ENCODE measurements at places on chromosomes 5 and 9.

DNA sequence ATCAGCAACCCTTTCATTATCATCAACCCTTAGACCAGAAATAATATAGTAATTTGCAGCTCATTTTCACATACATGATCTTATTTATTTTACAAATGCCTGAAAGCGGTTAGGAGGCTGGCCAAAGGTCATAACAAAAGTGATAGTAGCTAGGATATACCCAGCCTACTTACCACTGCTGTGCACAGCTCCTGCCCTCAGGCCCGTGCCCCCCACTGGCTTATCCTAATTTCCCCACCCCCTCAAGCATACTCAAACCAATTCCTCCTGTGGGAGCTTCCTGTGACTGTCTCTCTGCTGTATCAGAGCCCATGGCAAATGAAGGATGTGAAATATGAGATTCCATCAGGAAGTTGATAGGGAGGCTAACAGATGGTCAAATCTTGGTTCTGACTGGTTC lies 14.8 kb downstream of the FAM219A start:
- no peak for DNase-seq

- DNase-seq = no peak
These were observed 74.9 kb downstream of the PDE8B start for GRCh38 chr5:77285251-77285841.

GRCh38 chr9:27489087-27489876 lies 34.8 kb upstream of the IFNK start:
- peak; percentile 27 for DNase-seq

DNA sequence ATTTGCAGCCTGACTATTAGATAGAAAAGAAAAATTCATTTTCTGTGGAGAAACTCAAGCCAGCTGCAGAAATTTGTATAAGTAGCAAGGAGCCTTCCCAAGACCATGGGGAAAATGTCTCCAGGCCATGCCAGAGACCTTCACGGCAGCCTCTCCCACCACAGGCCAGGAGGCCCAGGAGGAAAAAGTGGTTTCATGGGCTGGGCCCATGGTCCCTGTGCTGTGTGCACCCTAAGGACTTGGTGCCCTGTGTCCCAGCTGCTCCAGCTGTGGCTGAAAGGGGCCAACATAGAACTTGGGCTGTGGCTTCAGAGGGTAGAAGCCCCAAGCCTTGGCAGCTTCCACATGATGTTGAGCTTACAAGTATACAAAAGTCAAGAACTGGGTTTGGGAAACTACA lies 73.3 kb upstream of the TTC23L start:
- DNase-seq = no peak

- peak; percentile 49 for DNase-seq
These were observed 1.5 kb downstream of the DNAJB5 start for GRCh38 chr9:34990908-34991606.

GRCh38 chr5:33182986-33183385 lies 257.8 kb upstream of the TARS1 start:
- DNase-seq = no peak

DNA sequence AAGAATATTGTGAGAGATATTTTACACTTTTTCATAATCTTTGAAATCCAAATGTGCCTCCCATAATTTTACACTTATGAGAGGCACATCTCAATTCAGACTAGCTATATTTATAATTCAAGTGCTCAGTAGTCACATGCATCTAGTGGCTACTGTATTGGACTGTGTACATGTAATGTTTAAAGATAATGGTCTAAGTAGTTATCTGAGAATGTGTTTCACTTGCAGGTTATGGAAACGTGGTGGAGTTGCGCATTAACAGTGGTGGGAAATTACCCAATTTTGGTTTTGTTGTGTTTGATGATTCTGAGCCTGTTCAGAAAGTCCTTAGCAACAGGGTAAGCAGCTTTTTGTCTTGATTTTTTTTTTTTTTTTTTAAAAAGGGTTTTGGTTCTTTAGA lies 28.8 kb downstream of the G3BP1 start:
- DNase-seq = no peak

DNA sequence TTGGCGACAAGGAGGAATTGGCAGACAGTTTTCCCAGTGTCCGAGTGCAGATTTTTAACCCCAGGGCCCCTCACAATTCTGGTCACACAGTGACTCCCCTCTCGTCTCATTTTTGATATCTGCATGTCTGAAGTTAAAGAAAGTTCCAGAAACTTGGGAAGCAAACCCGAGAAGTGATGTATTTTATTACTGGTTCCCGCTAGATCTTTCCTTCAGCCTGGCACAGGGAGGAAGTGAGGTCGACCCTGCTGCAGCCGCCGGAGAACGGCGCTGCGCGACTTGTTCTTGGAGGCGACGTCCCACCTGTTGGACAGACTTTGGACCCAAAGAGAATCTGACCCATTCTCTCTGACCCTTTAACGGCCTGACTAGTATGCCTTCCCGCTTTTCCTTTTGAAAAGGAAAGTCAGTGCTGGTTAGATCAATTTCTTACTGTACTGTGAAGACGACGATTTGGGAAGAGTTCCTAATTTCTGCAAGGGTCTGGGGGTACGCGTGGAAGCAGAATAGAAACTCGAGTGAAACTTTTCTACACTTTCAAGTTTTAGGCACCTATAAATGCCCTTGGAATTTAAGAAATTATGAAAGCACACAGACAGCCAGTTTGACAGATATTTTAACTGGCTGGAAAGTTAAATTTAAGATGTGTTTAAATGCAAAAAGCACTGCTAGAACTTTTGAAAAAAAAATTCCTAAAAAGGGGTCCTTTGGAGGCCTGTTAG lies 744 bp downstream of the OTULIN start:
- DNase-seq = peak; percentile 15

DNA sequence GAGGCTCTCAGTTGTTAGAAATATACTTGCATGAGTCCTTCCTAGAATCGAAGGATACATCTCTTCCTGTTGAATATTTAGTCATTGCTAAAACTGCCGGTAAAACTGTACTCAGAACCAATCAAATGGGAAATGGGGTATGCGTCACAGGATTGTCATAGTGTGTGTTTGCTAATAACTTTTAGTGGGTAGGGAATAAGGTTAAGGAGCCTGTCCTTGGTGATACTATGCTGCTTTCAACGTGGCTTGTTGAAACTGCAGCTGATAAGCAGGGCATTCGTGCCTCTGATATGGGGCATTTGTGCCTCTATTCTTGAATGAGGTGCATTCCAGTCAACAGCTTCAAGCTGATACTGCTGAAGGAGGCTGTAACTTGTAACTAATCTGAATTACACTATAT lies 26.6 kb downstream of the HABP4 start:
- DNase-seq = no peak

- peak; percentile 30 for DNase-seq
These were observed 142.3 kb downstream of the SMARCA2 start for GRCh38 chr9:2157277-2158110.

DNA sequence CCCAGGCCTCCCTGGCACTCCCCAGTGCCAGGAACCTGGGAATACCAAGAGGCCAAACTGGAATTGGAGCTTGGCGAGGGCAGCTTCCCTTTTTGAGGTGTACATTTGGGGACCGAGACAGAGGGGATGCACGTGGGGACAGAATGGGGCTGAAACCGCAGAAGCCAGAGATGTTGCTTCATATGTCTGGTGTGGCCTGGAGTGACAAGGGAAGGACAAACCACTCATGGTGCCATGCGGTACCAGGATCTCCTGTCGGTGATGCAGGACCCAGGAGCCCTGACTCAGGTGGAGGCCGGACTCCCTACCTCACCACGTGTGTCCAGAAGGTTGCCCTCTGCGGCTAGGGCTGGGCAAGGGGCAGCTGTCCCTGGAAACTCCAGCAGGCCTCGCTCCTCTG lies 4.0 kb upstream of the CSF2 start:
- DNase-seq = no peak

- no peak for DNase-seq
These were observed 43.6 kb downstream of the CDO1 start for GRCh38 chr5:115772731-115773475.

DNA sequence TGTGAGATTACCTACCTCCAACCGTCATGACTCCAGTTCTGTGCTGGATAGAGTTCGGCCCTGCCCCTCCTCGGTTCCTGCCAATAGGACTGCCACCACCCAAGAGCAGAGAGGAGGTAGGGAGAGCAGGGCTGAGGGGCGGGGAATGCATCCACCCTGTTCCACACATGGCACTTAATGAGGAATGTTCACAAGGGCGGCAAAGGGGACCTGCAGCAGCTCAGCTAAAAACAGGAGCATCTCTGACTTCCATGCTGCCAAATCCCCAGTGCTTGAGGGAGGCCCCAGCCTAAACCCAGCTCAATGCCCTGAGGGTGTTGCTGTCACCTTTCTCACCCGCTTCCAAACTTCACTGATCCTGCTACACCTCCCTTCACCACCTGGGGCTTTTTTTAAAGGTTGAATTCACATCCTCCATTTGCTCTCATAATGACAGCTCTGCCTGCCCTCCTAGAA lies 7.8 kb upstream of the DELE1 start:
- DNase-seq = no peak

- DNase-seq = no peak
These were observed 591.8 kb upstream of the CLINT1 start for GRCh38 chr5:158450751-158451171.

- no peak for DNase-seq
These were observed 233.7 kb downstream of the SMARCA2 start for GRCh38 chr9:2248768-2249265.

- no peak for DNase-seq
These were observed 22.4 kb downstream of the NRG2 start for GRCh38 chr5:140020601-140021177.

- DNase-seq = no peak
These were observed 565.8 kb downstream of the TLE1 start for GRCh38 chr9:81123526-81123925.

DNA sequence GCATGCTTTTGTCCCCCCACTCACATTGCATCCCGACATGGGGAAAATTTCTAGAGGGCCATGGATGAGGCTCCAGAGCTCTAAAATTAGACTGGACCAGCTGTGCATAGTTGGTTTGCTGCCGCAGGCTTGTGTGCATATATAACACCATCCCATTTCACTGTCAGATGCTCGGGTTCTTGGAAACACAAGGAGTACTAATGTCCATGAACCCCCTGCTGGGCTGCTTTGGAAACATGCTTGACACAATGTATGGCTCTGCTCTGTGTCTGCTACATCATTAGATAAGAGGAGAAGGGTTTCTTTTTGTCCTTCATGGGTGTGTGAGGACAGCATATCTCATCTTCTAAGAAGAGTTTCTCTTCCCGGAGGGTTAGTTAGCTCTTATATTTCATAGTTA lies 292.1 kb upstream of the RORB start:
- no peak for DNase-seq

DNA sequence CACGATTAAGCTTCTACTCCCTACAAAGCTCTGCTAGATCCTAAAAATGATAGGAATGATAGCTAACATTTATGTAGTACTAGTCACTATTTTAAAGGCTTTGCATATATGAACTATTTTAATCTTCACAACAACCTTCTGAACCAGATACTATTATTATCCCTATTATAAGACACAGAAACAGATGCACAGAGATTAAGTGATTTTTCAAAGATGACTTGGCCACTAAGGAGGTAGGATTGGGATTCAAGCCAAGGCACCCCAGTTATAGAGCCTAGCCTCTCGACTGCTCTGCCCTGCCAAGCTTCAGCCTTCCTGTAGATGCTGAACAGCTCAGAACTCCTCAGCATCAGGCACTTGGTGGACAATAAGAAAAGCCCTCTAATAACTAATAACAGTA lies 200.9 kb upstream of the PTGER4 start:
- DNase-seq = no peak

DNA sequence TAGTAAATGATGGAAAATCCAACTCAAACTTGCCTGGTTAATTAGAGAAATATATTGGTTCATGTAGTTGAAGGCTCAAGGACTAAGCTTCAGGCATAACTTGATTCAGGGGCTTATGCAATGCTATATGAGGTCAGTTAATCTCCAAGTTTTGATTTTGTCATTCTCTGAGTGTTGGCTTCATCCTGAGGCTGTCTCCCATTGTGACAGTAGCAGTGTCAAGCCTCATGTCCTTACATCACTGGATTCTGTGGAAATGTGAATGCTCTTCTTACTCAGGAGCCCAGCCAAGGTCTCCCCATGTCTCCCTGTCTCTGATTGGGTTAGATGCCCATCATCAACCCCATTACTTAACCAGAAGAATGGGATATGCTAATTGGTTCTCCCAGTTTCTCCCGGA lies 44.4 kb upstream of the SNX2 start:
- DNase-seq = no peak

- DNase-seq = no peak
These were observed 132.1 kb downstream of the PDZD2 start for GRCh38 chr5:31770998-31771397.

- no peak for DNase-seq
These were observed 80.3 kb downstream of the OSMR start for GRCh38 chr5:38926121-38926520.

- peak; percentile 20 for DNase-seq
These were observed 20.2 kb downstream of the TLE1 start for GRCh38 chr9:81669041-81669651.

- no peak for DNase-seq
These were observed 199.3 kb downstream of the C9orf152 start for GRCh38 chr9:110008663-110009062.

DNA sequence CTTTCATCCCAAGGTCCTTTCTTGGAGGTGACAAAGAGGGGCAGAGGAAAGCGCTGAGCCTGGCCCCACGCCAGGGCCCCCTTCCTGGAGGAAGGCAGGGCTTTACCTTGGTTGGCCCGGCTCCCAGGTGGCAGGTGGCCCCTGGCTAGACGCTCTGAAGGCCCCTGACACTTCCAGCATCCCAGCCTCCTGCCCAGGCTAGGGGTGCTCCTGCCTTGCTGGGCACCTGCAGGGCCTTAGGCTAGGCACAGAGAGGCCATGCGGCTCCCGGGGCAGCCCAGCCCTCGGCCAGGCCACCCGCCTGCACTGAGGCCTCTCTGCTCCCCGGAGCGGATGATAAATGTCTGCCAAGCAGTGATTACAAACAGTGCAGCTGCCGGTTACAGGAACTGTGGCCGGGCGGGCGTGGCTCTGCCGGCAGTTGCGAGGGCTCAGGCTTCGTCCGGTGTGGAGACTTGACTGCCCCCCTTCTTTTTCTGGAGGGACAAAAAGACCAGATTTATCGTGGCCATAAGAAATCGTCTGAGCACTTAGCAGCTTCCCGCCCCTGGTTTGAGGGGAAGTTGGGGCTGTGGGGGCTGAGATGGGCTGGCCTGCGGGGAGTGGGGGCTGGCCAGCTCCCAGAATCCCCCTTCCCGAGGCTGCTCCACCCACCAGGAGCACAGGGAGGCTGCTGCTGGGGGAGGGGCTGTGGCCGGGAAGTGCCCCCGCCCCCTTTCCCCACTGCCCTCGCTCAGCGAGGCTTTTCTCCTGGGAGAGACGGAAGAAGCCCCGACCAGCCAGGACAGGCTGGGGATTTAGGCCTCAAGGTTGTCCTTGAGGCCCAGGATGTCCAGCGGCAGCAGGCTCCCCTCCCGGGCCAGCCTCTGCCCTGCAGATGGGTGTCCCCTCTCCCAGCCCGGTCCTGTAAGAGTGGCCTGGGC lies 31.6 kb upstream of the UBAC1 start:
- peak; percentile 41 for DNase-seq

GRCh38 chr9:33255014-33255413 lies 9.5 kb downstream of the BAG1 start:
- no peak for DNase-seq

DNA sequence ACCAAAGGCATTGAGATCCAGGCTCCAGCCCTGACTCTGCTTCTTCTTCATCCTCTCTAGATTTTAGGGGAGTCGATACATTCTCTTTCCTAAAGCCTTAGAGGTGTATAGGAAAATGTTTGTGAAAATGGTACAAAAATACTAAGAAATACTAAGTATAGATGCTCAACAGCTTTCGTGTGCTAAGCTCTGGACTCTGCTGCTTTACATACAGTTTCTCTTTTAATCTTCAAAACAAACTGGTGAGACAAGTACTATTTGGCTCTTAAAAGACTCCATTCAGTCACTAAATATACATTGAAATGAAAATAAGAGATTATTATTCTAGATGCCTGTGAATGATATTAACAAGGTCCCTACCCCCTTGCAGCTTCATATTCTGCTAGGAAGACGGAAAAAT lies 174.5 kb upstream of the TRPM3 start:
- no peak for DNase-seq

Measured in stimulated activated naive B cell treated with anti-CD40 and anti-IgM and Interleukin-4, amounts not matched to agents 10 μg/mL and 1 μg/mL and 100 μg/mL, for 72 hours (primary cell).